Inflammatory macrophage treated with lipopolysaccharide for 1 hour (primary cell): ENCODE measurements at places on chromosomes 2 and 18.

DNA sequence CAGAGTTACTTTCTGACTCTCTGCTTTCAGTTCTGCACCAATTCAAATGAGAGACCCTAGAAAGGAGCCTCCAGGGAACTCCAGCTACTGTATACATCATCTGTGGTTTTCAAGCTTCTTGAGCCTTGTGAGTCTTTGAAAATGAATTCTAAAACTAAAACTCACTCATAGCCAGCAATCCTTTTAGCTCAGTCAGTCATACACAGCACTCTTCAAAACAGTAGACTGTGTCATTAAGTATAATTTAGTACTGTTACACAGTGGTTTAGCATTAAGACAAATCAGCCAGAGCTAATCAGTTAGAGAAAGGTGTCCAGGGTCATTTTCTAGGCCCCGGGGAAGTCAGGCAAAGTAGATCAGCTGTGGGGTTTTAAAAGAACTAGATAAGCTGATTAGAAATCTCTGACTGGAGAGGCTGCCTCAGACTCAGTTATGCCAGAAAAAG is 322.1 kb upstream of the THUMPD2 start:
- no peak for DNase-seq

GRCh38 chr18:44816477-44816876 is 135.8 kb downstream of the SETBP1 start:
- no peak for DNase-seq

DNA sequence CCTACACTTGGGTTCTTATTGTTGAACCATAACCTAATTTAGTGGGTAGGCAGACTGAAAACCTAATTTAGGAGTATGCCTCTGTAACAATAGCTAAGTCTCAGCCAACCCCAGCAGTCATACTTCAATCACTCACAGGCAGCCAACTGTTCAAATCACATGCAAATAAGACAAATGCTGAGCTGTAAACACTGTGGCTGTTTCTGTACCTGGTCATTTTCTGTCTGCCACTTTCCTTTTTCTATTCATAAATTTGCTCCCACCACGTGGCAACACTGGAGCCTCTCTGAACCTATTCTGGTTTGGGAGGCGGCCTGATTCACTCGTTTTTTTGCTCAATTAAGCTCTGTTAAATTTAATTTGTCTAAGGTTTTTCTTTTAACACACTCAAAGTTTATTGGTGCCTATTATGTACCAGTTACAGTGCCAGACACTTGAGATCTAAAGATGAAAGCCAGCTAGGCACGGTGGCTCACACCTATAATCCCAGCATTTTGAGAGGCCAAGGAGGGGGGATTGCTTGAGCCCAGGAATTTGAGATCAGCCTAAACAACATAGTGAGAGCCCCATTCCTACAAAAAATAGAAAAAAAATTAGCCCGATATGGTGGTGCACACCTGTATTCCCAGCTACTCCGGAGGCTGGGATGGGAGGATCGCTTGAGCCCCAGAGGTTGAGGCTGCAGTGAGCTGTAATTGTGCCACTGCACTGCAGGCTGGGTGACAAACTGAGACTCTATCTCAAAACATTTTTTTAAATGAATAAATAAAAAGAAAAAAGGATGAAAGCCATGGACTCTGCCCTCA is 41.1 kb downstream of the THNSL2 start:
- DNase-seq: no peak

DNA sequence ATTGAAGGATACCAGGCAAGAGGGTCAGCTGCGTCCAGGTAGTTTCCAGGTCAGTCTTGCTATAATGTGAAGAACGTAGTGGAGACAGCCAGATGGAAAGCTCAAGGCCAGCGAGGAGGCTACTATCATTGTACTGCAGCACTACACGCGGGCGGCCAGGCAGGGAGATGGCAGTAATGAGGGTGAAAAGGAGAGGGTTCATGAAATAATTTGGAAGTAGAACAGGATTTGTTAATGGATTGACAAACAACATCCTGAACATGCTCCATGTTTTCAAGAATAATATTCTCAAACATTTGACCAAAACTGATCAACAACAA is 17.1 kb downstream of the SPIRE1 start:
- no peak for DNase-seq
